ENCODE measurements at places on chromosomes 6 and 20. TPM values are rescaled to one million over a fixed set of nuclear protein-coding genes. Genes with fewer than 3 reads are reported as not detected.

CRIP3 gene
- polyA plus RNA-seq, result 2.2 TPM

TAGAP gene
- polyA plus RNA-seq, result 0.56 TPM

PROKR2 gene
- polyA plus RNA-seq, result not detected

- DNase-seq, result peak; percentile 44
Measured at GRCh38 chr6:47126647-47127391, 84.7 kb upstream of the ADGRF1 start.

GRCh38 chr6:170153436-170154319 is 137.2 kb downstream of the DLL1 start:
- DNase-seq, result no peak

- DNase-seq, result no peak
Measured at GRCh38 chr6:136015531-136015930, 164.0 kb downstream of the PDE7B start.

- DNase-seq, result no peak
Measured at GRCh38 chr20:45985573-45985972, 13.6 kb upstream of the ZNF335 start.
